Stimulated activated CD8-positive, alpha-beta memory T cell treated with anti-CD3 and anti-CD28 coated beads, Interleukin-4, amount 100 ng/mL, for 1 hour (primary cell): ENCODE measurements at places on chromosomes 1 and 21.

DNA sequence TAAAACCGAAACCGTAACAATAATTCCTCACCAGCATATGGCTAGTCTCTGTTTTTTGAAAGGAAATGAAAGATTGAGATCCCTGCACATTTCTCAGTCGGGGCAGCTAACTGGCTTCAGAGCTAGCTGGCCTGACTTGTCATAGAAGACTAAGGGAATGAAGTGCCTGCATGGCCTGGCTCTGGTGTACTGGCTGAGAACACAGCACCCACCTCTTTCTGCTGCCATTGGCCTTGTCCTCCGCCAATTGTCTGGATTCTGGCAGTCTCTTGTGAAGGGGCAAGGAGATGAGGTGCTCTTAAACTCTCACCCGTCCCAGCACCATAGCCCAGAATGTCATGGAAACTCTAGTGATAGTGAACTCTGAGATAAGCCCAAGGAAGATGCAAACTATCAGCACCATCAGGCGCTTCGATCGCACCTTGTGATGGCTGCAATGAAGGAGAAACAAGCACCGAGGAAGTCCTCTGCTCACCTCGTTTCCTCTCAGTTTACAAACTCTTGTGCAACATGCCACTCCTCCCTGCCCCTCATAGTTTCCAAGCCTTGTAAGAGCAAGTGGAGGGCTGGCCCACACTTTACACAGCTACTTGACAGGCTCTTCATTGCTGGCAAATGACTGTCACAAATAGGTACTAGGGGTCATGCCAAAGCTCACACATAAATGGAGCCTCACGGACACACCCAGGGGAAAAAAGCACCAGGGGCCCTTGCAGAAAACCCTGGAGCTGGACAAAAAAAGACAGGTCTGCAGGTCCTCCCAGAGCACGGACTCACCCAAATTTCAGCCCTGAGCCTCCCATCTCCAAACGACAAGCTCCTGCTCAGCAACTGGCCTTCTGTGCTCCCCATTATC is 16.4 kb downstream of the INPP5B start:
- no peak for DNase-seq

GRCh38 chr1:245788886-245789285 is 634.1 kb downstream of the KIF26B start:
- DNase-seq: no peak

- no peak for DNase-seq
Observed at GRCh38 chr1:56304975-56305374, 274.4 kb downstream of the PLPP3 start.

- DNase-seq: no peak
Observed at GRCh38 chr1:17870679-17871078, 115.5 kb downstream of the ACTL8 start.

- DNase-seq: no peak
Observed at GRCh38 chr1:78136680-78137079, 90.9 kb downstream of the GIPC2 start.

DNA sequence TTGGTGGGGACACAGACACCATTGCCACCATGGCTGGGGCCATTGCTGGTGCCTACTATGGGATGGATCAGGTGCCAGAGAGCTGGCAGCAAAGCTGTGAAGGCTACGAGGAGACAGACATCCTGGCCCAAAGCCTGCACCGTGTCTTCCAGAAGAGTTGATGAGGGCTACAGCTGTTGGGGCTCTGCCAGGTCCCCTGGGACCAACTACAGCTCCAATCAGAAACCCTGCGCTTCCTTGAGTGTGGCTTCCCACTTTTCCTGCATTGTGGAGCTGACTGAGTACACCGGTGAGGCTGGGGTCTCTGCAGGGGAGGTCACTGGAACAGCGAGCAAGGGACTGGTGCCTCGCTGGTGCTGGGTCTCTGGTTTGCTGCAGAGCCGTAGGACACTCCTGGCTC is 4.5 kb downstream of the ADPRS start:
- DNase-seq: no peak

- DNase-seq: peak; percentile 45
Observed at GRCh38 chr1:9494936-9495758, 44.1 kb upstream of the SLC25A33 start.

GRCh38 chr1:85151446-85151845 is 49.4 kb downstream of the SYDE2 start:
- DNase-seq: no peak

GRCh38 chr1:12636098-12636950 is 7.6 kb upstream of the AADACL4 start:
- DNase-seq: no peak
